ENCODE measurements at places on chromosomes 1 and 21.

- DNase-seq: no peak
Measured at GRCh38 chr1:204572923-204573922, 57.0 kb downstream of the MDM4 start.

DNA sequence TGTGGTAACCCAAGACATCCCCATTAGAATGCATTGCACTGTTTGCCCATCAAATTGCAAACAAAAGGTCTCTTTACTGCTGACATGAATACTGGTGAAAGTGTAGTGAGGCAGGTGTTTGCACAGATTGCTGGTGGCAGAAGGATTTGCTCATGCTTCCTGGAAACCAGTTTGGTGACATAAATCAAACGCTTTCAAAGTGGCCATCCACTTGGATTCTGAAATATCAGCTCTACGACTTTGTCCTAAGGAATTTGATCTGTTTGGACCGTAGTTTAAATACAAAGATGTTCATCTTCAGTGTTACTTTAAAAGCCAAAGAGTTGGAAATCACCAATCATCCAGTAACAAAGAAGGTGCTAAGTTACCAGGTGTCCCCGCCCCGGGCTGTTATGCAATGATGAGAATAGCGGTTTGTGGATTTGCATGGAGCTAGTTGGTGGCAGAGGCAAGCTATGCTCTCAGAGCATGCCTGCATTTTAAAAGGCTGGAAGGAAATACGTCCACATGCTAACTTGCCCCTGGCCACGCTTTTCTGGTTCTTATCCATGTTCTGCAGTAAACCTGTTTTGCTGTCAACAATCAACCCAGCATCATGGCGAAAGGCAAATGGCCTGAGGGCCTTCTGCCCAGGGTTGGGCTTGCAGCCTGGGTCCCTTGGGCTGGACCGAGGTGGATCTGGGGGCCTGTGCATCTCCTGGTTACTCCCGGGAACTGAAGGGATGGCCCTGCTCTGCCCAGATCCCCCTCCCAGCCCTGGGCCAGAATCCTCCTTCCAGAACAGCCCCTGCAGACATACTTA lies 49.2 kb downstream of the UMODL1 start:
- DNase-seq: no peak

GRCh38 chr1:227905573-227906487 lies 41.9 kb downstream of the WNT9A start:
- no peak for DNase-seq

DNA sequence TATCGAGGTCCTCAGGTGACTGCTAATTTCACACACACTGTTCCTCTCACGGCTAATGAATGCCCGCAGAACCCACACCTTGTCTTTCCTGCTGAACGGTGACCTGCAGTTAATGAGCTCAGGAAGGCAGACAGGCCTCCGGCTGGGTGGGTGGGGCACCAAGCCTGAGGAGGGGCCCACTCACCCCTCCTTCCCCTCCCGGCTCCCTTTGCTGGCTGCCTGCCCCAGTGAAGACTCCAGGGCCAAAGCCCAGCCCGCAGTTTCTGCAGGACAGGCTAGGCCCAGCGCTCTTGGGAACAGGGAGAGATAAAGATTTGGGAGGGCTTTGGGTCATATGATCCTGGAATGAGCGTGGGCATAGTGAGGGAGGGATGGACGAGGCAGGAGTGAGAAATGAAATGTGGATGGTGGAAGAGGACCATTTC lies 26.4 kb downstream of the FOXO6 start:
- no peak for DNase-seq

- no peak for DNase-seq
Measured at GRCh38 chr21:15431053-15431452, 298.7 kb upstream of the USP25 start.

- no peak for DNase-seq
Measured at GRCh38 chr1:202575918-202576653, 134.2 kb downstream of the SYT2 start.

GRCh38 chr1:119791377-119791776 lies 19.9 kb downstream of the REG4 start:
- DNase-seq: no peak

GRCh38 chr1:191541758-191542157 lies 616.5 kb upstream of the RGS18 start:
- DNase-seq: no peak

DNA sequence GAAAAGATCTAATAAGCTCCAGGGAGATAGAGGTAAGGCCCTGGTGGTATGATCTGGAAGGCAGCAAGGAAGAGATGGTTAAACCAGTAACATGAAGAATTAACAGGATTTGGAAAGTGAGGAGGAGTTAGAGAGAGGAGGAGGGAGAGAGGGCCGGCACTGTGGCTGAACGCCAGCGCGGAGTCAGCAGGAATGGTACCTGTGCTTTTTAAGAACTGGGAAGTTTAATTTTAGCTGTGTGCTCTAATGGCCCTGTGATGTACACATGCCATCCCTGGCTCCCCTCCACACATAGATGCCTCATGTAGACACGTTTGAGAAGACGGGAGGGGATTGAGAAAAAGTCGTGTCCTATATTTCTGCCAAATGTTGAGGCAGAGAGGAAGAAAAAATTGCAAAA lies 13.8 kb upstream of the AVPR1B start:
- no peak for DNase-seq

- DNase-seq: no peak
Measured at GRCh38 chr1:175494011-175494554, 249.3 kb downstream of the TNR start.

GRCh38 chr1:31739346-31739745 lies 24.8 kb downstream of the ADGRB2 start:
- peak; percentile 71 for DNase-seq

DNA sequence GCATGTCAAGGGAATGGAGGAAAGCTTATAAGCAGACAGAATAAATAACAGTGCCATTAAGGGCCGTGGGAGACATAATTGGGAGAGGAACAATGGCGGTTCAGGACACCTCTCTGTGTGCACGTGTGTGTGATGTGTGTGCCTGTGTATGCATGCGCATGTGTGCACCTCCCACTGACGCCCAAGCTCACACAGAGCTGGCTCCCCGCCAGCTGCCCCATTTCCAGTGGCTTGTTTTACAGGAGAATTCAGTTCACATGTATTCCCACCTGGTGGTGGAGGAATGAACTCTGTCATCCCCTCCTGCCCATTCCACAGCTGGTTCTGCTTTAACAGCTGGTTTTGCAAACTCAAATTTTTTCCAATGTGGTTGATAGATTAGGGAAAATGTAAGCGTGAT lies 262.2 kb downstream of the AJAP1 start:
- DNase-seq: no peak

DNA sequence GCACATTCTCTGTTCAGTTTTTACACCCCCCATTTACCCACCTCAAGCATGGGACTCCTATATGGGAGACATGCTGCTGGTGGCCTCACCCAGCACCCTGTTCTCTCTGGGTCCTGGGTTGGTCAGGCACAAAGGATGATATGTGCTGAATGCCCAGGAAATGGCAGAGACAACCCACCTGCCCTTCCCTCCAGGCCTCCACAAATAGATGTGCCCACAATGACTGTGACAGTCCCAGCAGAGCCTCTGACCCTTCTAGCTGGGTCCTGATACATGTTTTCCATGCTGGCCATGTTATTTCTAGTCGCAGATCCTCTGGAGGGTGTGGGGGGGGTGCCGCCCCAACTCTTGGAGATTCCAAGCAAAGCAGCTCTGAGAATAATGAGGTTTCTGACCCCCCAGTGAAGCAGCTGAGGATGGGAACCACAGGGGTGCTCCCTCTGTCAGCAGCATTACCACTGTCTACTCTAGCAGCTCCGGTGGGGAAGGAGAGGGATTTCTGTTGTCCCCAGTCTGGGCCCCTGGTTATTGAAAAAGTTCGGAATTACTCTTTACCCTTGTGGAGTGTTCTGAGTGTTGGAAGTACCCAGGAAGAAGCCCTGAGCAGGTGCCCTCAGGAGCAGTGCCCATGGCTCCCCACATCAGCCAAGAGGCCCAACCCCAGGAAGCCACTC lies 1.2 kb upstream of the CCDC28B start:
- no peak for DNase-seq

DNA sequence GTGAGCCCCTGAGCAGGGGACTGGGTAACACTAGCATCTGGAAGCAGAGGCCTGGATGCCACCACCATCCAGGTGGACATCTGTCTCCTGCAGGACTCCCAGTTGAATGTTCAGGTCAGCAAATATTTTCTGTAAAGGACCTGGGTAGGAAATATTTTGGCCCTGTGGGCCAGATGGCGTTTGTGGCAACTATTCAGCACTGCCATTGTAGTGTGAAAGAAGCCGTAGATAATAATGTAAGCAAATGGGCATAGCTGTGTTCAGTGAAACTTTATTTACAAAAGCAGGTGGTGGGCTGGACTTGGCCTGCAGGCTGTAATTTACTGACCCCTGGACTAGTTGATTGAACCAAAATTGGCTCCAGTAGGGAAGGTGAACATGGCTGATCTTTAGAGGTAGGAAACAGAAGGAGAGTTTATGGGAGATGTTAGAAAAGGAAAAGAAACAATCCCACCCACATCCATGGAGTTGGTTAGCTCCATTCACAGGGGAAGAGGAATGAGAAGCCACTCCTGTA lies 20.0 kb upstream of the CD101 start:
- no peak for DNase-seq

- no peak for DNase-seq
Measured at GRCh38 chr21:40696246-40696645, 150.7 kb downstream of the DSCAM start.

GRCh38 chr1:153774780-153775457 lies at the start of gene SLC27A3:
SLC27A3 (plus strand) TSS chr1:153775407; CDS start chr1:153775498, 91 bp downstream.
- DNase-seq: no peak

DNA sequence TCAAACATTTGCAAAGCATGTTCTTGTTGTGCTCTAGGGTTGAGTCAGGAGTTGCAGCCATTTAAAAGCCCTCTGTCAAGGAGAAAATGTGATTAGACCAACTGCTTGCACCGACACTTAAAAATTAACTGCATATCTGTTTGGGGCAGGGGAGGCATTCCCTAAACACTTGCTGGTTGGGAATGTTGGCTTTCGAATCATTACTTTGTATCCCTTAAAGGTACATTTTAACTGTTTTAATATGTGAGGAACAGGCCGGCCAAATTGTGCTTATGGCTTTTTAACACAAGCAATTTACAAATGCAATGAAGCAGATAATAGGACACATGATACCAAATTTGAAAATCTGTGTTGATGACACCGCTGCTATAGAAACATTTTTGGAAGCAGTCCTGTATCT lies 159.1 kb downstream of the LHX8 start:
- no peak for DNase-seq

DNA sequence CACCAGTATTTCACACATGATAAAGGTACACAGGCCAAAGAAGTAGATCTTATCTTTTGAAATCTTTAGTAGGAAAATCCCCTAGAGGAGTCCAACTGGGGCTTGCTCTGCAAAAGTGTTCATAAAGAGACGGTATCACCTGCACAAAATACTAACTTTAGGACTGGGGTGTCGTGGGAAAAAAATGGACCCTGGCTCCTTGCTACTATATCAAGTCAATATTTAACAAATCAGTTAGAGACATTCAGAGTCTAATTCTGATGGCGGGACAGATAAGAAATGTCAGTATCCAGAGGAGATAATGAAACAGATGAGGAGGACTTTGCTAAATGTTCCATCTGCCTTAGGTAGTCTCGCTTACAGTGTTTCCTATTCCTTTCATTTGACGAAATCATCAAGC lies 25.6 kb upstream of the CNN3 start:
- DNase-seq: no peak

GRCh38 chr1:178502856-178503255 lies 6.1 kb upstream of the CLEC20A start:
- peak; percentile 5 for DNase-seq

DNA sequence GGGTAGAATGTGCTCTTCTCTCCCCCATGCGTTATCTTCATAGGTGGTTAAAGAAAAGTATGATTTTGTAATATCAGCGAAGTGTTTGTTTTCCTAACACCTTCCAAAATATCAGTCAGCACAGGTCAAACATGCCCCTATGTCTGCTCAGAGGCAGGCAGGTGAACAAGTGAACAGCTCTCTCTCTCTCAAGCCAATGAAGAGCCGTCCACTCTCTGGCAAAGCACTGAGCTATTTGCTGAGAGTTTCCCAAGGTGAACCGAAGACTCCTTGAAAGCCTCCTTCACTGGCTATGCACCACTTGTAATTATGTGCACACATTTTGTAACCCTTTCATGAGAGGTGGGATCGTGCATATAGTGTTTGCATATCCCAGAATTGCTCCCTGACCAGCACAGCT lies 47.7 kb downstream of the ST6GALNAC3 start:
- DNase-seq: no peak

- DNase-seq: peak; percentile 78
Measured at GRCh38 chr1:27525296-27526272, 35.6 kb upstream of the WASF2 start.

- DNase-seq: no peak
Measured at GRCh38 chr1:34213956-34214355, 37.2 kb downstream of the C1orf94 start.

DNA sequence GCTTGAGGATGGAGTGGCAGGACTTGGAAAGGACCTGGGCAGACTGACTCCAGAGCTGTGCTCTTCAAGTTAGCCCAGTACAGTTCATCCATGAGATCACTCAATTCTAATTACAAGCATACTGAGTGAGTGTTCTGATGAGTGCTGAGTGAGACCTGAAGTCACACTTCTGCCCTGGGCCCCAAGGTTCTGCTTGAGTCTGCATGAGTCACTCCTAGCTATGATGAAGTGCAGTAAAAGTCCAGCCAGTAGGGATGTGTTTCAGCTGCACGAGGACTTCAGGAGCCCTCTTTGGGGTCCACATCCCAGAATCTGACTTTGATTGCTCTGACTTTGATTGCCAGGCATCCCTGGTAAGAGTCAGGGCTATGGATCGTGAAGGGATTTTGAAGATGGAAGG lies 35.8 kb downstream of the PLEKHA6 start:
- no peak for DNase-seq

DNA sequence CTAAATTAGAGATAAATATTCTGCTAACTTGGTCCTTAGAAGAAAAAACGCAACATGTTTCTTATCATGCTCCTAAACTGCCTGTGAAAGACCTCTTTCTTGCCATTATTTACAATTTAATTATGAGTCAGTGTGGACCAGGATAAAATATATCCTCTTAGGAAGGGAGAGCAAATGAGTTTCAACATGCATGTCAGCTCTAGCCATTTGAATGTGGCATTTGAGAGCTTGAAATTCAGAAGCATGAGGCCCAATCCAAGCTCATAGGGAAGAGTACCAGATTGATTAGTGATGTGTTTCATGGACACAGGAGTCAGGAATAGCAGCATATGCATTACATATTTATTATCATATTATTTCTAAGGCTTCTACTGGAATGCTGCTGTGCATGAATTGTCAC lies 39.3 kb downstream of the TBX15 start:
- no peak for DNase-seq

GRCh38 chr21:17967319-17967718 lies 148.2 kb upstream of the C21orf91 start:
- DNase-seq: no peak

Measured in activated CD8-positive, alpha-beta memory T cell treated with anti-CD3 and anti-CD28 coated beads for 24 hours (primary cell).